ENCODE measurements at places on chromosomes 12 and 14.

DNA sequence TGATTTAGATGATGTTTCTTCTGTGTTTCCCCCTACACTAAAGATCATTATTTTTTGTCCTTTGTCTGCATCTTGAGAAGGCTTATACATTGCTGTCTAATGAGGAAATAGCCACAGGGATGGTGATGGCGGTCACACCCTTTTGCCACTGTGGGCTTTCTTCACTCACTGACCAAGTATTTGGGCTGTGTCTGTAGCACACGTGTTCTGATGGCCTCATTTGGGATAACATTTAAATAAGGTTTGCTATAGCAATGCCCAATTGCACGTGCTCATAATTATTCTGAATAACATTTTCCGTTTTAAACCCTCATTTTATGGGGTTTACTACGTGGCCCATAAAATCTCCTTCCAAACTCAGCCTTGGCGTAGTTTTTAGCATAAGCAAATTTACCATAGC, 230.3 kb upstream of the PRICKLE1 start:
- no peak for DNase-seq

- DNase-seq = no peak
Observed at GRCh38 chr12:32027684-32028365, 68.6 kb downstream of the RESF1 start.

DNA sequence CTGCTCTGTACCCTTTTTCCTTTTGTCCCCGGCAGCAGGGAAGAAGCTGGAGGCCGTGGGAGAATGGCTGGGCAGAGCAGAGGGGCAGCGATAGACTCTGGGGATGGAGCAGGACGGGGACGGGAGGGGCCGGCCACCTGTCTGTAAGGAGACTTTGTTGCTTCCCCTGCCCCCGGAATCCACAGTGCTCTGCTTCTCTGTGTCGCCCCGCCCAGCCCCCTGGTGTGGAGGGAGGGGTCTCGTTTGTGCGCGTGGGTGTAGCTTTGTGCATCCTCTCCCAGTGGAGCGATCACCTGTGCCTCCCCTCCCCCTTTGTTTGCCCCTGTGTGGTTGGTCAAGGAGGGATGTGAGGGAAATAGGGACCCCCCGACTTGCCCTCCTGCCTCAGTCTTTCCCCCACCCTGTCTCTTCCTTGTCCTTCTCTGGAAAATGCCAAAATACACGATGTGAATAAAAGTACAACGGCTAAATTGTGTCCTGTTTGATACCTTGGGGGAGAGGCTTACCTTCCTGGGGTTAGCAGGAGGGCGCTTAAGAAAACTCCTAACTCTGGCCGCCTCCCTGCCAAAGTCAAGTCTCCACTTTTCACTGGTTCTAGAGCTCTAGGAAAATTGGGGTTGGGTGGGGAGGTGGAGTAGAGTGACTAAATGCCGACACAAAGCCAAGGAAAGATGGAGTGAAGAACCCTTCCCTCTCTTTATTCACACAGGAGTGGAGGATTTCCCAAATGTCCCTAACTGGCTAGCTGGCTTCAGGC, 990 bp upstream of the TPI1 start:
- no peak for DNase-seq

- no peak for DNase-seq
Observed at GRCh38 chr14:106218174-106218573, 691.8 kb downstream of the TMEM121 start.

DNA sequence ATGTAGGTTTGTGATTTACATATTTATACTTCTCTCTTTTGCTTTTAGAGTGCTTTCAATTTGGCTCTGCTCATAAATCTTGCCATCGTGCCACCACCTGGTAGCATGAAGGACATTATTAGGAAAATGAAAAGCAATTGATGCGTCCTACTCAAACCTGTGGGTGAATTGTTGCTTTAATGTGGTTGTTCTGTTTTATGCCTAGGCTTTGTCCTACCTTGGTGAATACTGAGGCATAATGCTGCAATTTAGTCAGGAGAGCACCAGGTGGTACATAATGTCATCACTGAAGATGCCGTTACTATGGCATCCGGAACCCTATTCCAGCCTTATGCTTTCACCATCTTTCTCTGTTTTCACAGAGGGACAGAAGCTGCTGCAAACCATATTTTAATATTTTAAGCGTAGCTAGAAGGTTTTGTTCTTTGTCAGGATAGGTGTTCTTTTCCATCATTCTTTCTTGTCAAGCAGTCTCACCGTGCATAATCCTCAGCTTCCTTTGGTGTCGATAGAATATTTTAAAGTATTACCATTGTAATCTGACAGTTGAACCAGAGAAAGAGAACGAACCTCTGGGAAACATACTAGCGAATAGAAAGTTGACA, 68.5 kb upstream of the PKP2 start:
- no peak for DNase-seq

- no peak for DNase-seq
Observed at GRCh38 chr12:9731797-9732196, 1.1 kb downstream of the CLECL1 start.

DNA sequence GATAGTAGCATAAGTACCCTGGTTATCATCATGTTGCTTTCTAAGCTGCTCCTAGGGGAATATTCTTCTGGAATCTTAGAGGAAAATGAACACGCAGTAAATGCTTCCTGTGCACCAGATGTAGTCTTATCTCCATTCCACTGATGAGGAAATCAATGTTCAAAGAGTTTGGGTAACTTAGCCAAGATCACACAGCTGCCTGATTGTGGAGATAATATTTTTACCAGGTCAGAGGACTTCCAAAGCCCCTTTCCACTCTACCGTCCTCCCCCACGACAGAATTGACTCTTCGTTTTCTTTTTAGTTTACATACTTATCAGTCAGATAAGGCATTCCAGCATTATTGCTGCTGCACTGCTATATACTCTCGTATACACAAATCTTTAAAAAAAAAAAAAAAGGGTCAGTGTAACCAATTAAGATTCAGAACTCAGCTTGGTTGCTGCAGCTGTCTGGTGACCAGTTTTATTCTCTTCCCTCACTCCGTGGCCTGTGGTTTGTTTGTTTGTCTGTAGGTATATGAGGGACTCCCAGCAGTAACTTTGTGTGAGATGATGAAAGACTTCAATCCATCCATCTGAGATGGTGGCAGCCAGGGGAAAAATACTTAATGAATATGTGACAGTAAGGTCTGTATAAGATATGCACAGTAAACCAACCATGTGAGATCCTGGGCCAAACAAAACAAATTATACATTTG, 110.5 kb downstream of the TGFB3 start:
- DNase-seq = no peak

GRCh38 chr12:11732023-11732422, 82.5 kb downstream of the ETV6 start:
- no peak for DNase-seq

- DNase-seq = no peak
Observed at GRCh38 chr12:23083267-23083666, 458.3 kb downstream of the ETNK1 start.

GRCh38 chr12:41881891-41882805, 262.5 kb downstream of the GXYLT1 start:
- no peak for DNase-seq

- DNase-seq = no peak
Observed at GRCh38 chr12:28799348-28799747, 349.7 kb upstream of the FAR2 start.

DNA sequence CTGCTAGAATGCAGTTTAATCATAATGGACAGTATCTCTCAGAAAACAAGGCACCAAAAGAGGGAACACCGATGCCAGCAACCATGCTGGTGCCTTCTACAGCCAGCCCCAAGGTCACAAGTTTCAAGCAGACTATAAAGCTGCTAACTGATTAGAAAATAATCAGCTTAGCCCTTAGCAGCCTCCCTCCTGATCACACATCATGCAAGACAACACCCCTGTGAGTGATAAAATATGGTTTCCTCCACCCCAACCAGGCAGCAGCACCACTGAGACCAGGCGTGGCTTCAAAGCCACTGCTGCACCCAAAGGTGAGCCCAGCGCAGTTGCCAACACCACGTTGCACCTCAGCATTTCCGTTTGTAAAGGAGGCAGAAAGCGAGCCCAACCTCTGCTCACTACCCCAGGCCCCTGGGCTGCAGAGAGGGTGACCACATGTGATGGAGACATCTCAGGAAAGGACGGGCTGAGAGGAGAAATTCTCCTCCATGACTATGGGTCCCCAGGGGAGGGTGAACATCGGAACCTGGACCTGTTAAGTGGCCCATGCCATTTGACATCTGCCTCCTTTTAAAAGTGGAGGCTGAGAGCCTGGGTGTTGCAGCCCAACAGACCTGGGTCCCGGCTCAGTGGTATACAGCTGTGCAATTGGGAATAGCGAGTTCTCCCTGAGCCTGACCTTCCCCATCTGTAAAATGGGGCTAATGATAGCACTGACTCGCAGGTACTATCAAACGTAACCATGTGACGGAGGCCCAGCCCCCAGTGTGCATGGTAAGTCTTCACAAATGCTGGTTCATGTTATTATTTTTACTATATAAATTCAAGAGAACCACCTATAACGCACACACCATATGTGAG, 11.5 kb downstream of the ZFP36L1 start:
- no peak for DNase-seq

- no peak for DNase-seq
Observed at GRCh38 chr12:88896958-88897357, 316.7 kb upstream of the KITLG start.

GRCh38 chr14:20262642-20263128, 23.6 kb downstream of the OR11H4 start:
- no peak for DNase-seq

DNA sequence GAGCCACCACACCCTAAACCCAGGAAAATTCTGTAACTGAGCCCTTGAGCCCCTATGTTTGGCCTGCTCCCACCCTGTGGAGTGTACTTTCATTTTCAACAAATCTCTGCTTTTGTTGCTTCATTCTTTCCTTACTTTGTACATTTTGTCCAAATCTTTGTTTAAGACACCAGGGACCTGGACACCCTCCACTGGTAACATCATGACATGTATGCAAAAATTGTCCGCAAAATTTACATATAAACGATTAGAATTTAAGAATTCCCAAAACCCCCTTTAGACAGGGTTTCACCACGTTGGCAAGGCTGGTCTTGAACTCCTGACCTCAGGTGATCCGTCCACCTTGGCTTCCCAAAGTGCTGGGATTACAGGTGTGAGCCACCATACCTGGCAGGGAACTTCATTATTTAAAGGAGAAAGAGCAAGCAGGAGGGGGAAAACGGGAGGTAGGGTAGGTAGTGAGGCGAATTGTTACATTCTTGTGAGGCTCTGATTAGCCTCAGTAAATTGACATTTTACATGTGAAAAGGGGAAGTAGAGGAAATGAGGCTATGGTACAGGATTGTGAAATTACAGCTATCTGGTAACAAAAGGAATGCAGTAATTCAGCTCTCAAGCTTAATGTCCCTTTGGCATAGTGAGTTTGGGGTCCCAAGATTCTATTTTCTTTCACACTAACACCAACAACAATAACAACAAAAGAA, 27.6 kb downstream of the TUBA1A start:
- no peak for DNase-seq

DNA sequence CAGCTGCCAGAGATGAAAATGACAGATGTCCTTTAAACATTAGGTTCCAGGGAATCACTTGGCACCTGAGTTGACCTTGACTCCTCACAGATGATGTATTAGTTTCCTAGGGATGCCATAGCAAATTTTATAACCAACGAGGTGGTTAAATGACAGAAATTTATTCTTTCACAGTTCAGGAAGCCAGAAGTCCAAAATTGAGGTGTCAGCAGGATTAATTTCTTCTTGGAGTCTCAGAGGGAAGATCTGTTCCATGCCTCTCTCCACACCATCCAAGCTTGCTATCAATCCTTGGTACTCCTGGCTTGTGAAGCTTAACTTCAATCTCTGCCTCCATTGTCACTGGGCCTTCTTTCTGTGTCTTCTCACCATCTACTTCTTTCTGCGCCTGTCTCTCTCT, 249.7 kb upstream of the BTG1 start:
- no peak for DNase-seq

DNA sequence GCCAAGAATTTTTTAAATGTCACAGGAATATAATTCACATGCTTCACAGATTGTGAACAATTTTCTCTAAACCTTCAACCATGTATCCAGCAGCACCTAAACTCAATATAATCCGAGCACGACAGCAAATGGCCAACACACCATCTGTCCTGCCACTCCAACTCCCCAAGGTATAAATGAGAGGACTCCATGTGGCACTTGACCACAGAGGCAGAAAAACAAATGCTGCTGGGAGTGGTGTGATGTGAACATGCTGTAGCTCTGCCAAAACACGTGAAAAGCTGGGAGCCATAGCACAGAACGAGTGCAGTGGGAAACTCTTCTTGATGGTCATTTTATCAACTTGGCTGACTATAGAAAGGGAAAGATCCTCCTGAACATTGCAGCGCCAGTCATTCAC, 70.9 kb downstream of the LLPH start:
- no peak for DNase-seq

GRCh38 chr14:69049675-69050074, 70.6 kb upstream of the ACTN1 start:
- DNase-seq = no peak

- no peak for DNase-seq
Observed at GRCh38 chr14:75282170-75282554, 3.5 kb downstream of the FOS start.

GRCh38 chr14:32702562-32702961, 236.1 kb upstream of the NPAS3 start:
- no peak for DNase-seq

DNA sequence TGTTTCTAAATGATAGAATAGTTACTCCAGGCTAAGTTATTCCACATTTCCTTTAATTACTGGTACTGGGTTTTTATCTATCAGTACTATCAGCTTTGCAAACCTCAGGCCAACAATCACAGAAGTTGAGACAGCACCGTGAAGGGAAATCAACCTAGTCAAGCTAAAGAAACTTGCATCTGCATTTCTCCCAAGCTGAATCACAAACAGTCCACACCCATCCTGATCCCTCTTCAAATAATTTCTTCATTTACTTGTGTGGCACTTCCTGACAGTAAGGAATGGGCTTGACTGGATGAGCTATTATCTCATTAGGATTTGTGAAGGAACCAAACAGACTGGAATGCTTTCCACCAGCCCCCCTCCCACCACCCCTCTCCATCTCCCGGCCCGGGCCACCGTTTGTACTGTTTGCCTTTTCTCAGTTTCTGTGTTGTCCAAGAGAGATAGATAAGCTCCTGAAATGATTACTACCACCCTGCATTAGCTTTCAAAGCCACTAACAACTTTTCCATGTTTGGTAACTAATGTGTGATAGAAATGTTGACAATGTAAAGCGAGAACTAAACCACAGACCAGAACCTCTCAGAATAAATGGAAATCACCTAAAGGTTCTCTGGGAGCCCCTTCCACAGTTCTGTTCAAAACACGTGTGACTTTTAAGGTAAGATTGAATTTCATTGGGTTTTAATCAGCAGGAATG, 236.3 kb downstream of the SLC25A21 start:
- DNase-seq = no peak

Measured in stimulated activated CD8-positive, alpha-beta memory T cell treated with anti-CD3 and anti-CD28 coated beads, Interleukin-15, amount 100 ng/mL, for 1 hour (primary cell).